ENCODE measurements at places on chromosomes 4 and X.

- peak; percentile 1 for DNase-seq
These were observed 336.4 kb upstream of the RASGEF1B start for GRCh38 chr4:81808011-81808672.

DNA sequence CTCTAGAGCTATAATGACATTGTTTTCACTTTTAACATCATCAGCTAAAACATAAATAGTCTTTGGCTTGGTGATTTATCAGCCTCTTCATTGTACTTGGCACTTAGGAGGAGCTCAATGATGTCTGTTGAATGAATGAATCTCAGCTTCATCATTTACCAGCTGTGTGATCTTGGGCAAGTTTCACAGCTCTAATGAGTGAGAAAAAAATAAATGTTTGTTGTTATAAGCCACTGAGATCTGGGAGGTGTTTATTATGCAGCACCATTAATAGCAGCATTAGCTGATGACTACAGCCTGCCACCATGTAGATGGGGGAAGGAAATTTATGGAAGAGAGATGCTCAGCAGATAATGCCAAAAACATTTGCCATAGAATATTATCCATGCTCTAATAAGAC, 63.6 kb upstream of the C1QTNF7 start:
- no peak for DNase-seq

GRCh38 chr4:23686169-23686897, 203.5 kb downstream of the PPARGC1A start:
- DNase-seq, result no peak

- DNase-seq, result no peak
These were observed 112.3 kb upstream of the GALNT7 start for GRCh38 chr4:173056271-173056670.

DNA sequence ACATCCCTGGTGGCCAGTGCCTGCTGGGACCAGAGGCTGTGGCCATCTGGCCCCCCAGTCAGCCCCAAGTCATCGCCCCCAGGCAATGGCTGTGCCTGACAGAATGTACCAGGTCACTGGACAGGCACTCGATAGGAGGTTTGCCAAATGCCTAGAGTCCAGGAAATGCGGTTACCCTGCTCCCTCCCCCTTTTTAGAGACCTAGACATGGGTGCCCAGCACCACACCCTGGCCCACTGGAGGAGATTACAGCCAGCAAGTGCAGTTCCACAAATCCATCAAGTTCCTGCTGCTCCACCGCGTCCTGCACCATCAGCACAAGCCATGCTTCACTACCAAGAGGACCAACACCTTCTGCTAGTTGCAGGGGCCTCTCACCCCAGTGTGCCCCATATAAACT, 16.2 kb upstream of the ZFX start:
- DNase-seq, result no peak

DNA sequence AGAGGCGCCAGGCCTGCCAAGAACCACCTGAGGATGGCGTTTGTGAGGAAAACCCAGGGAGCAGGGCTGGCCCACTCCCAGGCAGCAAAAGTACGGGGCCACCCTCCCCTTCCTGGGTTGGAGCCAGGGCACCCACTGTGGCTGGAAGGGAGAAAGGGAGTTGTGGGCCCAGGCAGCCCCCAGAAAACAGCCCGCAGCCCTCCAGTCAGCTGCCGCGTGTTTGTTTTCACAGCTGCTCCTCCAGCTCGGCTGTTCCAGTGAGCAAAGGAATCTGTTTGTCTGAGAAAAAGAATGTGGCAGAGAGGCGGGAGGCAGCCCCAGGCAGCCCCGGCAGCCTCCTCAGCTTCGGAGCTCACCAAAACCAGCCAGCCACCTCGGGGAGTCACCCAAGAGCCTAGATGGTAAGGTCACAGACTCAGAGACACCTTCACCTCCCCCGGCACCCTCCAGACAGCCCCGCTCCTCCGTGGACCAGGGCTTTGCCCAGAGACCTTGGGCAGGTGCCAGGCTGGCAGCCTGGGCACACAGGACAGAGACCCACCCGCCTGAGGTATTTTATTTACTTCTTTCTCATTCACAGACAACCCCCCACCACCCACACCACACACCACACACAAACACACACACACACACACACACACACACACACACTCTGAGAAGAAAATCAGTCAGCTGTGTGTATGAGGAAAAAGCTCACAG, 338.1 kb downstream of the BCOR start:
- DNase-seq, result peak; percentile 85

DNA sequence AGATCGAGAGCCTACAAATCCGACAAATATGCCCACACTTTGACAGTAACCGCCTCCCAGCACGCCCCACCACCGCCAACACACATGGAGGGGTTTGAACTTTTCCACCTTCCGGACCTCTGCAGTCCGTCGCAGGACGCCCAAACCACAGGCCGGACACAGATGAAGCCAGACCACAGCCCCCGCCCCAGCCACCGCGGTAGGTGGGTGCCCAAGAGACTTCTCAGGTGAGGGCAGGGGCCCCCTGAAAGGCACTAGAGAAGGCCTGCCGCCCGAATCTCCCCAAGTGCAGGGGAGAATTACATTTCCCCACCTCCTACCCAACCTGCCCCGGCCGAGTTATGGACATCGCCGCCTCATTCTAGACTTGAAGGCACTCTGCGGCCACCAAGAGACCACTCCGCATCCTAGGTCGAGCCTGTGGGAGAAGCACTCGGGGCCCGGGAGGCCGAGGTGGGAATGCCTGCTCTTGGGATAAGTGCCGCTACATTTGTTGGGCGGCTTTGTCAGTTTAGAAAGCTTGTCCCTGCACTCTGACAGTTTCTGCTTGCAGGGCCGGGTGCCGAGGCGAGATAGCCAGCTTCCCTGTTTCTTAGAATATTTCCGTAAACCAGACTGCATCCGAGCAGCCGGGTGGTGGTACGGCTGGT, 21.5 kb downstream of the HAND2 start:
- DNase-seq, result no peak

GRCh38 chrX:46551494-46552128, 6.4 kb upstream of the ZNF674 start:
- peak; percentile 63 for DNase-seq

GRCh38 chr4:88027611-88028608, 20.5 kb downstream of the PKD2 start:
- peak; percentile 81 for DNase-seq

GRCh38 chr4:42845586-42845985, 46.9 kb upstream of the GRXCR1 start:
- no peak for DNase-seq

GRCh38 chrX:18983666-18984380, at the start of gene PHKA2:
TSS of gene PHKA2 (minus strand) at chrX:18984114. CDS start at chrX:18983932, 182 bp downstream.
- DNase-seq, result peak; percentile 72

DNA sequence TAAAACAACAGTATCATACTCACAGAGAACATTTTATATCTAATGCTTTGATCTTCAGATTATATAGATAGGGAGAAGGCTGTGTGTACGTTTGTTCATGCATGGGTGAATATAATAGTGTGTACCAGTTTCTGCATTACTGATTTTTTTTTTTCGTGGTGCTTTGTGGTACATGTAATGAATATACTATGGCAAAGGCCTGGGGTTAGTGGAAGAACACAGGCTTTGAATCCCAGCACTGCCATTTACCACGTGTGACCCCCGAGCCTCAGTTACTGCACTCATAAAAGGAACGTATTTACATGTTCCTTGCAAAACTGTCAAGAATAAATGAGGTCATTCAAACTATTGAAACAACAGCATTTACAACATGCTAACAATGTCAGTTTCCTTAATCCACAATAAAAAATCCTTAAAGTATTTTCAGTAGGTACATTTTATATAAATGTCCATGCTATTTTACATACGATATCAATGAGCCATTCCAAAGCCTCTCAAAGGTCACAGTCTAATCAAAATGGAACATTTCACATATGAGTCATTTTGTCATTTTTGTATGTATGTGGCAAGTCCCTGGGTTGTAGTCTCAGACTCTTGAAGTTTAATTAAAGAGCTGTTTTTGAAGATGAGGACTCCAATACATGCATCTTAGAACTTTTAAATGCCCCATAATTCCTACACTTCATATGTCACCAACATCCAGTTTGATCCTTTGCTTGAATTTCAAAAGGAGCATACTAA, 242.8 kb downstream of the PPP3CA start:
- DNase-seq, result no peak

DNA sequence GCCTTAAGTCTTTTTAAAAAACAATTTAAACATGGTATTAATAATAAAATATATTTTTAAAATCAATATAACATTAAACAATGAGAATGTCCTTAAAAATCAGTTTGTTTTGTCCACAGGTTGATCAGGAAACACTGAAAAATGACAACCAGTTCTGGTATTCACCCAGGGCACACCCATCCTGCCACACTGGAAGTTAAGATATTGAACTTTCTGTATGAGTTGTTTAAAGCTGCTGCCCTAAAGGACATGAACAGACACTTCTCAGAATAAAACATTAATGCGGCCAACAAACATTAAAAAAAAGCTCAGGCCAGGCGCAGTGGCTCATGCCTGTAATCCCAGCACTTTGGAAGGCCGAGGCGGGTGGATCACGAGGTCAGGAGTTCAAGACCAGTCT, 15.0 kb upstream of the HOPX start:
- no peak for DNase-seq

DNA sequence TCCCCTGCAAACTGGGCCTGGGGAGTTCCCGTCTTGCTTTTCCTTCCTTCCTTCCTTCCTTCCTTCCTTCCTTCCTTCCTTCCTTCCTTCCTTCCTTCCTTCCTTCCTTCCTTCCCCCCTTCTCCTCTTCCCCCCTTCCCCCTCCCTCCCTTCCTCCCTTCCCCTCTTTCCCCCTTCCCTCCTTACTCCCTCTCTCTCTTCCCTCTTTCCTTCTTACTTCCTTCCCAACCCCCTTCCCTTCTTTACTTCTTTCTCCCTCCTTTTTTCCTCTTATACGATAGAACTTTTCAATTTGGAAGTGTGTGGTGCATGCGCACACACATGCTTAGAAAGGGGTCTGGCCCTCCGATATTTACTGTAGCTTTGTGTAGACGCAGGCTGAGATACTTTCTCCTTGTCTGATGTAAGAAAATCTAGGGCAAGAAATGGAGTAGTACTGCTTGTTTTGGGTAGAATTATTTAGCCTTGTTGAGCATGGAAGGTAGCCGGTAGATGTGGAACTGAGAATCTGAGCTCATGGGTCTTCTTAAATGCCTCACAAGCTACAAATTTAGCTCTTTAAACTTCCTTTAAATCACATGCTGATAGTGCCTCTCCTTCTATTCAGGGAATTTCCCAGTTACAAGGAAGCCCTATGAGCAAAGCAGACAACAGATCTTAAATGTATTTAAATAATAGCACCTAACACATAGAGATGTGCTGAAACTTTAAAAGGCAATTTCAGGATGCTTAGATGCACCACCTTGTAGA, 189.6 kb downstream of the GPAT3 start:
- no peak for DNase-seq

GRCh38 chr4:3168029-3168428, 80.9 kb upstream of the MSANTD1 start:
- DNase-seq, result peak; percentile 65

GRCh38 chr4:15344041-15344440, 83.8 kb upstream of the C1QTNF7 start:
- no peak for DNase-seq

GRCh38 chrX:74117962-74118902, 185.7 kb upstream of the ZCCHC13 start:
- no peak for DNase-seq
